Stimulated activated CD4-positive, alpha-beta T cell treated with anti-CD3 and anti-CD28 coated beads, Interleukin-15, amount 100 ng/mL, for 1 hour (primary cell): ENCODE measurements at places on chromosomes 3 and 15.

DNA sequence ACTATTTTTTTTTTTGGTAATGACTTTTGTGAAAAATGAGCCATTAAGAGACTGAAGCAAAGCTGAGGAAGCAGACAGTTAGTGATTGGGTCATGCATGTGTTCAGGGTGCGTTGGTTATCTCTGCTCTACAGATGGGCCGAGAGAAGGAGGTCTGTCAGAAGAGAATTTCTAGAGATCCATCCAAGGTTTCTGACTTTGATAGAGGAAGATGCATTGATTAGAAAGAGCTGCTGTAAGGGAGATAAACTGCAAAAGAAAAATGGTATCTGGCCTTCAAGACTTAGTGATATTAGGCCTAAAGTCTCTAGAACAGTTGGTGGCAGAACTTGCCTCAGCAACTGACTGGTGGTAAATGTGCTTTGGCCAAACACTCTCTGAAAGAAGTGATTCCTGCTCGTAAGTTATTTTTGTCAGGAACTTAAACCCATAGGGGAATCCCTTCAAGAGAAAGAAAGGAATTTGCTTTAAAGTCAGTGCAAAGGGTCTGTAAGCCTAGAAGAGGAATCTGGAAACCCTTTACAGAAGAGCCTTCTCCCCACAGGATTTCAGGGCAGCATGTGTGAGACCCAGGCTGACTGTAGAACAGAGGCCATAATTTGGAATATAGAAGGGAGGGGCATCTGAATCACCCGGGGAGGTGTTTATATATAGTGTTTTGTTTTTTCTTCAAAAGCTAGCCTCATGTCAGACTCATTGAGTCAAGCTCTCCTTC lies 67.8 kb downstream of the OPA1 start:
- DNase-seq = no peak

GRCh38 chr3:46564190-46565021 lies 1.7 kb downstream of the LRRC2 start:
- DNase-seq = no peak

DNA sequence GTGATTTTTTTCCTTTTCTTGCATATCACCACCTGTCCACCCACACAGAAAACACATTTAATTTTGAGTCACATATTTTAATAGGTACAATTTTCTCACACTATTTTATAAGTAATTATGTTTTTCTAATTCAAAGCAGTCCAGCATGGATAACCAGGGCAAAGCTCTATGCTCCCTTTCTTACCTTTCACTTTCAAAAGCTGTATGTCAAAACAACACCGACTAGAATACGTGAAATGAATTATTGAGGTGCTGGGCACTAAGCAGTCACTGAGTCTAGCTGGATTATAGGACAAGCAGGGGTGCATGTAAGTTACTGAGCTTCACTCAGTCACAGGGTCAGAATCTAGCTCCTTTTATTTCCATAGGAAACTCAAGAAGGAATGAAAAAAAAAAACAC lies 60.6 kb downstream of the LSAMP start:
- DNase-seq = no peak

- DNase-seq = no peak
Observed at GRCh38 chr3:66344848-66345578, 124.2 kb downstream of the SLC25A26 start.

DNA sequence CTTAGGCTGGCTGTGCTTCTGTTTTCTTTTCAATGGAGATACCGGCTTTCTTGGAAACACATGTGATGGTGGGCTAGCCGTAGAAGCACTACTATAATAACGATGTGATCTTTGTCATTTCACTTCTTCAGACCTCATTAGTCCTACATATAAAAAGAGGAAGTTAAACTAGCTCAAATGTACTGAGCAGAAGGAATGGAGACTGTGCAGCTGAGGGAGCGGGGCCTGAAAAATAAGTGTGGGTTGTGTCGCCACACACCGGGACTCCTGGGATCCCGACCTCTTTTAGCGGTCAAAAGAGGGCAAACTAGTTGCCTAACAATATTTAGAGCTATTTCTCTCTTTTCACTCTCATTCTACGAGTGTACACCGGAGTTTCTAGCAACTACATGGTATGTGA lies 1.0 kb upstream of the RNF7 start:
- no peak for DNase-seq

- no peak for DNase-seq
Observed at GRCh38 chr3:113948015-113948917, 453 bp downstream of the ZDHHC23 start.

GRCh38 chr3:47701388-47701787 lies 80.3 kb downstream of the SMARCC1 start:
- no peak for DNase-seq

GRCh38 chr3:151625586-151625985 lies 108.1 kb upstream of the AADACL2 start:
- no peak for DNase-seq

DNA sequence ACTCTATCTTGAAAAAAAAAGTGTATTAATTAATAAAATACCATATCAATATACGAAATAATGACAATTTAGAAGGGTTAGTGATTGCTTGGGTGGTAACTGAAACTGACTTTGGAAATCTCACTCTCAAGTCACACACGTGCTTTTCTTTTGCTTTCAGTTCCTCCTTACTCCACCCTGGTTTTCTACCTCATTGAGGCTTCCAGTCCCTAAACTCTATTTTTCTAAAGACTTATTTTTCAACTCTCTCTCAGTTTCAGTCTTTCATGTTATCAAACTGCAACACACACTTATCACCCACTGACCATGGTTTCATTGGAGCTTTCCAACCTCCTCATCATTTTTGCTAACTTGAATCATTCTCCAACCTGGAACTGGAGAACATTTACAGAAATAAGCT lies 23.5 kb downstream of the IL12A start:
- DNase-seq = no peak

DNA sequence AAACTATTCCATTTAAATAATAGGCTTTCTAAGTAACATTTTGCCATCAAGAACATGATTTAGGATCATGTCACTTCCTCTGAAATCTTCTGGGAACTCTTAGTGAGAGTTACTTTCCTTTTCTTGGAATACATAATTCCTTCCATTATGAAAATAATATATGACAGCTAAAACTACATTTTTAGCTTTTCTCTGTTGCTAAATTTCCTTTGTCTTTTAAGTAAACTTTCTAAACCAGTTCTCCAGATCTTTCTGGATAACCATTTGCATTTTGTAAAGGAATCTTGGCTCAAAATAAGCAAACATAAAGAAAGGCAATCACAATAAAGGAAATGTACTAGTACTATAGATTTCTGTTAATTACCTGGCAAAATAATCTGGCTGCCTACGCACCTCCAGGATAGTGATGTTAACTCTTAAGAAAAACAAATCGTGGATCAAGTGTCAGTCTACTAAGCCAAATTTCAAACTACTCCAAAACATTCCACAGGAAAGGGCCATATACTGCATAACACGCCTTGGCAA lies 165.7 kb downstream of the ZNF385D start:
- no peak for DNase-seq

GRCh38 chr15:100722551-100723314 lies 120.3 kb downstream of the ASB7 start:
- DNase-seq = no peak

- DNase-seq = no peak
Observed at GRCh38 chr3:22777834-22778233, 425.3 kb upstream of the UBE2E2 start.

GRCh38 chr3:97680210-97680609 lies 84.3 kb upstream of the ARL6 start:
- no peak for DNase-seq

DNA sequence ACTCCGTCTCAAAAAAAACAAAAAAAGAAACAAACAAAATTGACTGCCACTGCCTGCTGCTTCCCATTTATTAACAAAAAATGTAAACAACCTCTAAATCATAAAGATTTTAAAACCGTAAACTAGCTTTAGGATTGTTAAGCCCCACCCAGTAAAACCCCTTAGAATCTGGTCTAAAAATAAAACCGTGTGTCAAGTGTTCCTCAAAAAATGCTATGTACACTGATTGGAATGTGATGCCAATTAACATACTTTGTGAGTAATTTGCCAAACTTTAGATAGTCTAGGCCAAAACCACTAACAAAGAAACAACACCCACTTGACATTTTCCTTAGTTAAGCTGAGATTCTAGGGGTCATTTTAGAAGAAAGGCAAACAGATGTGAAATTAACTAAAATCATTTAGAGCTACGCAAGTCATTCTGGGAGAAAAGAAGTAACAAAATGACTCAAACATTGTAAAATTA lies 5.3 kb downstream of the RAF1 start:
- no peak for DNase-seq

DNA sequence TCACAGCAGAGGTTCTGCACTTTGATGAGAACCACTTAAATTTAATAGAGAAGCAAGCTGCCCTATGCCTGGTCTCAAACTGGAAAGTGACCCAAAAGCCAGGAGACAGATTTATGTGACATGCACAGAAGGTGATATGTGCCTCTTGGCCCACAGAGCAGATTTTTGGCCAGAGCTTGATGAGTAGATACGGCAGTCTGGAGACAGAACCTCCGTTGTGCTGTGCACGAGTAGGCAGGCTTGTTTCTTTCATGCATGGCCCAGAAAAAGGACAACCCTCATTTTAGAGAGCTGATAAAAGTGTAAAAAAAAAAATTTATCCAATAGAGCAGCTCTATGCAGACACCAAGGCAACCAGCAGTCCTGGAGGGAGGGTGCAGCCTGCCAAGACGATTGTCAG lies 423.1 kb downstream of the CNTN6 start:
- no peak for DNase-seq

- DNase-seq = no peak
Observed at GRCh38 chr3:27133060-27133459, 236.1 kb downstream of the NEK10 start.

DNA sequence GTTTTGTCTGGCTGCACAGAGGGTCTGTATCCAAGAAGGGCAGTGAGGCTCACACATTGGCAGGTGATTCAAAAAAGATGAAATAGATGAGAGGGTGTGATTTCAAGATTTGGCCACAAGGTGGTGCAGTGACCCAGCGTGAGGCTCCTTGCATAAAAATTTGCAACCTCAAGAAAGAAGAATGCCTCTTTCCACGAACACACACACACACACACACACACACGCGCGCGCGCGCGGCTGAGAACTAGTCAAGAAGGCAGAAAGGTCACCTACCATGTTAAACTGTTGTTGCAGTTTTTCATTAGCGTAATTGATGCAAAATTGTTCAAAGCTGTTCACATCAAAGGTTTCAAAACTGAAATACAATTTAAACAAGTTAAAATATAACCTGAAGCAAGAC lies 39.2 kb downstream of the MYO5C start:
- DNase-seq = peak; percentile 37

- no peak for DNase-seq
Observed at GRCh38 chr3:38130631-38131065, 6.3 kb downstream of the ACAA1 start.

- no peak for DNase-seq
Observed at GRCh38 chr3:54202054-54202453, 79.7 kb downstream of the CACNA2D3 start.

- DNase-seq = no peak
Observed at GRCh38 chr3:165192610-165193192, 3.5 kb downstream of the SLITRK3 start.

DNA sequence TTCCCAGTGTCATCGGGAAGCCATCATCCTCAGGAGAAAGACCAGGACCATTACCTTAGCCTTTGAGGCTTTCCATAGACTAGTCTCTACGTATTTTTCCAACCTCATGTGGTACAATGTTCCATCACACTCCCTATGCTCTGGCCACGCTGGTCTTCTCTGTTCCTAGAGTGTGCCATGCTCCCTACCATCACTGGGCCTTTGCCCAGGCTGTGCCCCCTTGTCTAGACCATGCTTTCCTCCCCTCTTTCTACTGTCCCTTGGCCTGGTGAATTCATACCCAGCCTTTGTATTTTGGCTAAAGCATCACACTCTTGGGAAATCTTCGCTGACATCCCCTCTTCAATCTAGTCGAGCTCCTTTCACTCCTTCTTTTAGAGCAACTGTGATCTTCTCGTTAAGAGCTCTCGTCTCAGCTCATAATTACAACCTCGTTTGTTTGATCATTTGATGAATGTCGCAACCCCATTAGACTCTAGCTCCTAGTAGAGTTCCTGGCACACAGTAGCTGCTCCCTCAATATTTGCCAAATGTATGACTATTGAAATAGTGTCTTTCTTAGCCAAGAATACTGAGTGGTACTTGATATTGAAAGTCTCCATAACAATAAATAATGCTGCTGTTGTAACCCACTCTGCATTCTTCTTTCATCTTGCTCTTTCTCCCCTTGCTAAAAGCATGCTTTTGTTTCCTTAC lies 100.2 kb upstream of the FAM3D start:
- DNase-seq = no peak

DNA sequence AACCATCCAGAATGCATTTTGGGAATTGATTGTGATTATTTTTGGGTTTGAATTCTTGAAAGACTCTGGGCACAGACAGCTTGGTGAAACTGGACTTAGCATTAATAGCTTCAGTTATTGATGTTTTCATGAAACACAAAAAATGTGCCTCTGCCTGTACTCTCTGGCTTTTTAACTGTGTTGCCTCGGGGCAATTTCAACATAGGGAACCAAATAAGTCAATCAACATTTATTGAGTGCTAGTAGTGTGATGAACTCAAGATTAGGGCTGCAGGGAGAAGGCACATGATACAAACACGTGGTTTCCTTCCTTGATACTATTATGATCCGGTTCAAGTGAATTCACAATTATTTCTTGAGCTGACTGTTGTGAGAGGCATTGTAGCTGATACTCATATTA lies 50.8 kb downstream of the UNC13C start:
- DNase-seq = no peak
